Naive thymus-derived CD8-positive, alpha-beta T cell (primary cell): ENCODE measurements at places on chromosomes 1 and 21. TPM values are rescaled to one million over a fixed set of nuclear protein-coding genes. Genes with fewer than 3 reads are reported as not detected.

Gene AQP10
- not detected for total RNA-seq

Gene TTC39A
- not detected for total RNA-seq

Gene DUSP10
- total RNA-seq: 4.2 TPM

Gene RNU1-3
- total RNA-seq: 3,449 TPM

DNA sequence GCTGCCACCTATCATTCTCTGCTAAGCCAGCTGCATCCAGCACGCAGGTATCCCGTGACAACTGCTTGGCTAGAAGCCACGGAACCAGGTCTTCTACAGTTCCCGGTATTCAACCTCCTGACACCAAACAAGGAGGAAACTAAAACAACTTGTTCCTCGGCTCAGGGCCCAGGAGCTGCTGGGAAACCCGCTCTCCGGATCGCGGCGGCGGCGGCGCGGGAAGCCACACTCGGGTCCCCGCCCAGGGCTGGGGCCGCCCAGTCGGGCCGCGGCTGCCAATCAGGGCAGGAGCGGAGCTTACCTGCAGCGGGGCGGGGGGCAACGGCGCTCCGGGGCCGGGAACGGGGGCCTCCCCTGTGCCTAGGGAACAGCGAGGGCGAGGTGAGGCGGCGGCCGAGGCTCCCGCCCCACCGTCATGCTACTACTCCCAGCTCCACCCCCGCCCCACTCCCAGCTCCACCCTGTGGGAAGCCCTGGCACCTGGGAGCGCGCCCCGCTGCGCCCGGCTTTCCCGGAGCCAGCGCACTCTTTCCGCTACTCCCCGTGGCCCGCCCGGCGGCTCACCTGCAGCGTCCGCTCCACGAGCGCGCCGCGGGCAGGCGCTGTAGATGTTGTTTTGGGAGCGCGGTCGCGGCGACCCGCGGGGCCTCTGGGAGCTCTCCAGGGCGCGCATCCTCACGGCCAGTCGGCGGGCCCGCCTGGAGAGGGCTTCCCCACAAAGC is 12.1 kb downstream of the IL24 start:
- peak; percentile 78 for DNase-seq

DNA sequence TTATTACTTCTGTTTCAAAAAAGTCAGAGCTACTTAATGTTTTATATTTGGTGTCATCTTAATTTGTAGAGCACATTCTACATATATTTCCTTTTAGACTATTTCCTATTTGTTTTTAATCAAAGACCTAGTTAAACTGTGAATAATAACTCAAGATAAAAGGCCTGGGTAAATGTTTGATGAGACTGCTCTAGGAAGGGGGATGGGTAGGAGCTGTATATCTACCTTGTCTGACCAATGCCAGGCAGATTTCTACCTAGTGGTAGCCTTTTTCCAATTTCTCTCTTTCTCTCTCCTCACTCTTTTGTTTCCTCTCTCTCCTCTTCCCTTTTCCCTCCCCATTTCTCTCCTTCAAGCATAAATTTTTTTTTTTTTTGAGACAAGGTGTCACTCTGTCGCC is 31.9 kb upstream of the IVNS1ABP start:
- DNase-seq: no peak

DNA sequence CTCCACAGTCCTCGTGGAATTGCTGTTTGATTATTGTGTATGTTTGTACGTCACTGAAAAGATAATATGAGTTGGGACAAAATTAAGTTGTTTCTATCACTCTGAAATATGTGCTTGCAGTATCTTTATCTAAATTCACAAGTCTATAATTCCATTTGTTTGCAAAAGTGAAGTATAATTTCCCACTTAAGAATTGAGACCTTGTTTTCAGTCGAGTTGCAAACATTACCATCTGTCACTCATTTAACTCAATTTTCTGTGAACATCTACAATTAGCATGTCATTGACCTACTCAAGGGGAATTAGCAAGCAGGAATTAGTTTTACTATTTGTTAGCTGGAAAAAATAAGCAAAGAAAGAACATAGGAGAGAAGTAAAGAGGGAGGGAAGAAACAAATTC is 195.8 kb downstream of the TPR start:
- no peak for DNase-seq

GRCh38 chr1:198445872-198446271 is 94.6 kb downstream of the ATP6V1G3 start:
- DNase-seq: no peak

GRCh38 chr1:207990455-207990854 is 79.5 kb upstream of the CD34 start:
- no peak for DNase-seq

DNA sequence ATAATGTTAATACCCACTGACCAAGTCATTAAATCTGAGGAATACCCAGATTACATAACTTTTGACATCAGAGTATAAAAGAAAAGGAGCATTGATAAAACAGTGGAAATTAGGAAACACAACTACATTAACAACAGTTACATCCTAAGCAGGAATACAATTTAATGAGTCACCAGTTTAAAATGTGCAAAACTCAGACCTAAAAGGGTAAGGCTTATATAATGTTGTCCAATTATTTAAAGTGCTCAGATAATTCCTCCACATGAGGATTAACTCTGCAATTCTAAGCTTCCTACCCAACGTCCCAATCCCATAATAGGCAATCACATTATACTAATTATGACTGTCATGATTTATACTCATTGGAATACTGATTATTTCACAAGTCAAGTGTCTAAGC is 50.5 kb downstream of the ABL2 start:
- DNase-seq: no peak

DNA sequence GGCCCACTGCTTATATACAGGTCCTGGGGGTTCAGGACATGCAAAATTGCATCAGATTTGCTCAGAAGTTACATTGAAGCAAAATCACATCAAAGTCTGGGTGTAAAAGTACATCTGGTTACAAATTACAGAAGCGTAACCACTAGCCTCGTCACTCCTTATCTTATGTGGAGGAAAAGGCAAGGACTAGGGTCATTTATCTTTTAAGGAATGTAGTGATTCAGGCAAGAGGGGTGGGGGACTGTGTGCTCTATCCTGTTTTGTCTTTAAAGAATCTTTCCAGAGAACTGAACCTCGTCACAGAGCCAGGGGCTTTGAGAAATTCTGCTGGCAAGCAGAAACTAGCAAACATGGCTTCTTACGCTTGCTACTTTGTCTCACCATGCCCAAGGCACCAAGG is 61.1 kb upstream of the RAB4A start:
- DNase-seq: no peak

DNA sequence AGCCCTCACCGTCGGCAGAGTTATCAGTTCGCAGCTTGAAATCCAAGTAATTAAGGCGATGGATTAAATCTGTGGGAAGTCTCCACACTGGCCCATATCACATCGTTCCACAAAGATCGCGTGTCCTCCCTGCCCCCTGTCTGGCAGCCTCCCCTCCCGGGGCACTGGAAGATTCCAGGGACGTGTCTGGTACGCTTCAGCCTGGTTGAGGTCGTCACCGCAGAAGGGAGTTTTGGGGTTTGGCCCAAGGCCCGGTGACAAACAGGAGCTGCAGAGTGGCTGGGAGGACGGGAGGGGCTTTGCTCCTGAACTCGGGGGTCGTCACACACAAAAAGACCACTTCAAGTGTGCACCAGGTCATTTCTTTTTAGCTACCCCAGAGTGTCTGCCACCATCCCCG is 51.1 kb downstream of the PRDM16 start:
- DNase-seq: no peak

DNA sequence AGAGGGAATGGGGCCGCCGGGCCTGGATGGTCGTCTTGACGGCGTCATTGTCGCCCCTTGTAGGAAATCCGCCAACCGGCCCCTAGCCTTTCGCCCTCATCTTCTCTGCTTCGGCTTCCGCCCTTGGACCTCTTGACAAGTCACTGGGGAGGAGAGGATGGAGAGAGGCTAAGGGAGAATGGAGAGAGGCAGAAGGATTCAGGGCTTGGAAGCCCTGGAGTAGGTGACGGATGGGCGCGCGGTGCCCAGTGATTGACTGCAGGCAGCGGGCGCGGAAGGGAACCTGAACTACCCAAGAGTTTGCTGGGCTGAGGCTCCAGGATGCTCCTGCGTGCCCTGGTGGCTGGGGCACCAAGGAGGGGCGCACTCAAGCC is 651 bp downstream of the PDE4B start:
- DNase-seq: no peak

GRCh38 chr21:42461881-42462877 is 33.8 kb downstream of the RSPH1 start:
- no peak for DNase-seq
